ENCODE measurements at places on chromosomes 12 and 14.

GRCh38 chr12:46942579-46942978 is 116.8 kb upstream of the SLC38A4 start:
- no peak for DNase-seq

DNA sequence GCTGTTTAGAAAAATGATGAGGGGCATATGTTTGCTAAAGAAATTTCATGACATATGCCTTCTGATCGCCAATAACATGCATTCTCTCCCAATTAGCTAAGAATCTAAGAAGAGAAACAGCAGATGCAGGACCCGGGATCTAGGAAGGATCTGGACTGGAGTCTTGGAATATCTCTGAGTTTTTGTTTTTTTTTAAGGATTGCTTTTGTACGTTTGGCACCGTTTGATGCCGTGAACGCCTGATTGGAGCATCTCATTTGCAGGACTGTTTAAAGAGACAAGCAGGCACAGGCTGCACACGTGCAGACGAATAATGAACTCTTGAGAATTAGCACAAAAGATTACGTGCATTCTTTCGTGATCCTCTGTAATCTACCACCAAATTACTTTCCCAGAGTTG is 13.6 kb downstream of the EML1 start:
- no peak for DNase-seq

- DNase-seq, result no peak
Measured at GRCh38 chr12:3047961-3048360, 29.2 kb upstream of the TSPAN9 start.

DNA sequence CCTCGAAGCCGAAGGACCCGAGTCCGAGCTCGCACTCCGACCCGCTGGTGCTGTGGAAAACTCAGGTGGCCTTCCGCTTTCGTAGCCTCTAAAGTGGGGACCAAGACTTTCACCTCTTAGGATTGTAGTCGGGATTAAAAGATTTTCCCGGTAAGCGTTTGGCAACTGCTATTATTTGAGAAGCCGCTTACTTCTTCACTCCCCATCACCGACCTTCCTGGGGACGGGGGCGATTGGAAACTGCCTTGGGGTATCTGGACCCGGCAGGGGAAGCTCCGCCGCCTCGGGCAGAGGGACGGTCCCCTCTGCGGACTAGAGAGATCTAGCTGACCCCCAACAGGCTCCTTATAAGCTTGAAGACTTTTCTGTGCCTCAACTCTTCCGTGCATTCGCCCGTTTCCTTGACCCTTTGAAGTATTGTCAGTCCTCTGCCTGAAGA is 659 bp downstream of the TRAFD1 start:
- DNase-seq, result no peak

DNA sequence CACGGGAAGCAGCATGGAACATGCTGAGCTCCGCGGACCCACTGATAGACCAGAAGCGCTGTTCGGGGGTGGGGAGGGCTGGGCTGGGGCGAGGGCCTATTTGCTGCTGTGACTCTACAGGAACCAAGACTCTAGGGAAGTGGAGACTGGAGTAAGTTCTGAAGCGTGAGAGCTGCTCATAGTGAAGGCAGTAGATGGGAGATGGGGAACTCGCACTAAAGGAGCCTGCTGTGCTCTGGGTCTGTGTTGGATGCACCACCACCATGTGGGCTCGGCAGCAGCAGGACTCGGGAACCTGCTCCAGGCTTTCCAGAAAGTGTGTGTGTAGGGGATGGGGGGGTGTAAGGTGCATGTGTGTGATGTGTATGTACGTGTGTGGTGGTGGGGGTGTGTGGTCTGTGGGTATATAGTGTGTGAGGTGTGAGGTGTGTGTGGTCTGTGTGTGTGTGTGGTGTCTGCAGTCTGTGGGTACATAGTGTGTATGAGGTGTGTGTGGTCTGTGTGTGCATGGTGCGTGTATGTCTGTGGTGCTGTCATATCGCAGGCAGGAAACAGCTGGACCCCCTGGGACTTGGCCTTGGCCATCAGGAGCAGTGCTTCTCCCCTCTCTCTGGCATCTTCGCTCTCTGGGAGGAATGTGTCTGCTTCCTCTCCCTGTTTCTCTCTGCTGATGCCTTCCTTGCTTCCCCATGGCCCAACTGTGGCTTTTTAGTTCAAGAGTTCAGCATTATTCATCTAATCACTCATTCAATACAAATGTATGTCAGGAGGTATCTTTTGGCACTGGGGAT is 378.9 kb downstream of the FUT8 start:
- DNase-seq, result peak; percentile 44

DNA sequence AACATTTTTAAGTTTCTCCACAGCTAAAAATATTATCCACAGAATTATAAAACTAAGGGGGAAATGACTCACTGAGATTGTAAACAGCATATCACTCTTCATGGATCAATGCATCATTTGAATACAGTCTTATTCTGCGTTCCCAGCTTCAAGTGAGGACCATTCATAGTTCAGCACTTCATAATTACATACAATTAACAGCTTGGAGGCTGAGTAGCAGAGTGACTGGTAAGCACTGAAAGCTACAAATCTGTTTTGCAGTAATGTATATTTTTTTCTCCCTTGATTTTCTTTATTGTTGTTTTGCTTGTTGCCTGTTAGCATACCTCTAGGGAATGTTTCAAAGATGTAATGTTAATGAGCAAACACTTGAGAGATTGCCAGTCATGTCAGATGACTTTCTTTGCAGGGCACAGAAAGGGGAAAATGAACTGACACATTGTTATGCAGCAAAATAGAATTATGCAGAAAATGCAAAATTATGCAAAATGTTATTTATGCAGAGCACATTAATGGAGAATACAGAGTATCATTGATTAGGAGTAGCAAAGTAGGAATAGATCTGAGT is 138.6 kb downstream of the RPS29 start:
- peak; percentile 14 for DNase-seq

GRCh38 chr14:23896609-23897153 is 56.9 kb upstream of the DHRS4 start:
- no peak for DNase-seq

DNA sequence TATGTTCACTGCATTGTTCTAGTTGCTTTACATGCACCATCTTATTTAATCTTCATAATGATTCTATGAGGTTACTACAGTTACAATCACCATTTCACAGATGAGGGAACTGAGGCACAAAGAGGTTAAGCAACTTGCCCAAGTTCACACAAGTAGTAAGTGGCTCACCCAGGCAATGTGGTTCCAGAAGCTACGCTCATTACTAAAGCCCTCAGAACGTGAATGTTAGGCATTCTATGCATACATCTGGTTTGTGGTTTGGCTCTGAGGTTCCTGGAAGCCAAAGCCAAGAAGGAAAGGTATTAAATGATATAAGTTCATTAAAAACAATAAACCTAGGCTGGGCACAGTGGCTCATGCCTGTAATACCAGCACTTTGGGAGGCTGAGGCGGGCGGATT is 14.4 kb upstream of the VRTN start:
- DNase-seq, result peak; percentile 95

DNA sequence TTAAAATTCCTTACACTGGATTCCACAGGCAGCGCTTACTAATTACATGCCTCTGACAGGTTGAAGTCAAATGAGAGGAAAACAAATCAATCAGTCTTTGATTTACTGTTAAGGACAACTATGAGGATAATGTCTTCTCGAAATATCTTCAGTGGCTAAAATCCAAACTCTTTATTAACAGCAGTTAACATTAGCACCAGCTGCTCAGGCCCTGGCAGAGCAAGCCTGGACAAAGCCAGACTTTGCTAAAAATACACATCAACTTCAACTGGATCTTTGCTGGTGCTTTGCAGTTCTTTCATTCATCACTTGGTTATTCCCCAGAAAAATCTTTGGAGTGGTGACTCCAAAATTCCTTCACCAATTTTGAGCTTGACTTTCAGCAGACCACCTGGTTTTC is 98.7 kb downstream of the HECTD4 start:
- DNase-seq, result peak; percentile 16

DNA sequence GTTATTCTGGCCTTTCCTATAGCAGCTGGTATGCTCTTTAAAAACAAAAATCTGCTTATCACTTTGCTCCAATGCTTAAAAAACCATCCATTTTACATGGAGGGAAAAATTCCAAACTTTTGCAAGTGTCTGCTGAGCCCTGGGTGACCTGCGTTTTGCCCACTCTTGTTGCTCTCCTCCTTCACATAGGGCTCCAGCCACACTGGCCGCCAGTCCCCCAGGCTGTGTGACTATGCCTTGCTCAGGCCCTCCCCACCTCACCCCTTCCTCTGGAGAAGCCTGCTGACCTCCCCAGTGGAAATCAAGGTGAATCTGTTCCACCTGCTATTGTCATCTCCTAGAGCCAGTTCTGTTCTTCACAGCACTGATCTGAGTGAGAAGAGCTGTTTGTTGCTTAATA is 126.9 kb downstream of the SLC25A47 start:
- no peak for DNase-seq

GRCh38 chr12:26122681-26123481 is 2.0 kb downstream of the BHLHE41 start:
- DNase-seq, result peak; percentile 87

GRCh38 chr12:91937009-91937408 is 208.6 kb downstream of the BTG1 start:
- DNase-seq, result no peak

GRCh38 chr12:75613981-75614380 is 102.6 kb upstream of the KRR1 start:
- no peak for DNase-seq

DNA sequence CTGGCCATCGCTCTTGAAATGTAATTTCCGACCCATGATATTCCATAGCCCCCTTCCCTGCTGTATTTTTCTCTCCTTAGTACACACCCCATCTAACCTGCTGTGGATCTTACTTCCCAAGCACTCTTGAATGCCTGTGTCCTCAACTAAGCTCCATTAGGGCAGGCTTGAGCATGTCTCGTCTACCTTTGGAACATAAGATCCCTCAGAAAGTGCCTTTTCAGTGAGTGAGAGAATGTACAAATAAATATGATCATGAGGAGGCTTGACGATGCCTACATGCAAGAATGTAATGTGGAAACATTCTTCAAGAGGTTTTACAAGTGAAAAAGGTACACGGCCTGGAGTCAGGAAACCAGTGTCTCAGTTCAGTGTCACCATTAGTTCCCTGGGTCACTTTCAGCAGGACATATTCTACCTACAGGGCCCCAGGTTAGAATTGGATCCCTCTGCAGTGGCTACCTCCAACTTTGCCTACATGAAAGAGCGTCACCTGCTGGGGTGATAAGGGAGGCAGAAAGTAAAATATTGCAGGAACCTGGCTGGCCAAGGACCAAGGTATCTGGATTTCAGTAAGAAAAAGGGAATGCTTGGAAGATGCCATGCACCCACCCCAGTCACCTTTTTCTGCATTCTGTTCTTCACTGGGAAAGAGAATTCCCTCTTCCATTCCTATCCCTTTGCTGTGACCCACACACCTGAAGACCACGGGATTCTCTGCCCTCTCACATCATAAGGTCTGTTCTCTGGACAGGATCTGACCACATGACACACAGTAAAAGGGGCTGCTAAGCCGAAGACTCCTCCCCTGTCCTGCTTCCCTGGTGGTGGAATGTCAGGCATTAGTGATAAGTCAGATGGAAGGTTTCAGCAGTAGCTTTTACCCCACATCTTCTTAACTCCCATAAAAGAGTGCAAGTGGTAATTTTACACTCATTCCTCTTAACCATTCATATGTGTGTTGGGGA is 24.6 kb upstream of the SERPINA1 start:
- DNase-seq, result no peak

- peak; percentile 98 for DNase-seq
Measured at GRCh38 chr12:124512667-124513296, 54.6 kb downstream of the NCOR2 start.

DNA sequence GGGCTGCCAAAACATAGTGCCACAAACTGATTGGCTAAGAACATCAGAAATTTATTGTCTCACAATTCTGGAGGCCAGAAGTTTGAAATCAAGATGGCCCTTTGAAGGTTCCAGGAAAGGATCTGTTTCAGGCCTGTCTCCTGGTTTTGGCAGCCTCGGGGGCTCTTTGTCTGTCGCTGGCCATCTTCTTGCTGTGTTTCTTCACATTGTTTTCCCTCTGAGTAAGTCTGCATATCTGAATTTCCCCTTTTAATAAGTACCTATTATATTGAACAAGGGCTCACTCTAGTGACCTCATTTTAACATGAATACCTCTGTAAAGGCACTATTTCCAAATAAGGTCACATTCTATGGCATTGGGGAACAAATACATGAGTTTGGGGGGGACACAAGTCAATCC is 467.1 kb upstream of the MGAT4C start:
- no peak for DNase-seq

- peak; percentile 69 for DNase-seq
Measured at GRCh38 chr14:52060080-52060479, 8.8 kb downstream of the NID2 start.

DNA sequence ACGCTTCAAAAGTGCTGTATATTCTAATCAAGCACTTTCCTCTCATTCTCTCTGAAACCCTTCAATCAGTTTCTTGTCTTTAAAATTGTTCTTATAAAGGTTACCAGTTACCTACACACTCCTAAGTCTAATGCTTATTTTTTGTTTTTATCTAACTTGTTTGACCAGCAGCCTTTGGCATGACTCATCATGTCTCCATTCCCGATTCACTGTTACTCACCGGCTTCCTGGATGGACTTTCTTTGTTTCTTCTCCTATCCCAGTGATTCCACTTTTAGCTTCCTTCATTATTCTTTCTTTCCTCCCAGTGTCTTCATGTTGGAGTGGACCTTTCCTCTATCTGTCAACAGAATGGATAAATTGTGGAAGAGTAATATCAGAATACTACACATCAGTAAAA is 368.6 kb upstream of the CCDC196 start:
- peak; percentile 77 for DNase-seq

DNA sequence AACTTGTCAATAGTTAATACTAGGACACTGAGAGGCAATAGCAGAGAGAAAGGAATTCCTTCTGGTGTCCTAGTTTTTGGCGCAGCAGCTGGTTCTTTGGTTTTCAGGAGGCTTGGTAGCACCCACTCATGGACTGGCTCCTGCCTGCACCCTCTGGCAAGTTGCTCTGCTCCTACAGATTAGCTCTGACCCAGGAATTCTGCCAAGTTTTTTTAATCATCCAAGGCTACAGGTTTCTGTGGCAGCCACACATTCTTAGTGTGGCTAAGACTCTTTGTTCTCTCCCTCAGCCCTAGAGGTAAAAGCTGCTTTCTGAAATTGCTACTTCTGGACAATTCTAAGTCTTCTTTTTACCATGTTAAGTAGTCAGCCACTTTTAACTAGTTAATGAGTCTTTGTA is 72.0 kb upstream of the FKBP4 start:
- peak; percentile 63 for DNase-seq

DNA sequence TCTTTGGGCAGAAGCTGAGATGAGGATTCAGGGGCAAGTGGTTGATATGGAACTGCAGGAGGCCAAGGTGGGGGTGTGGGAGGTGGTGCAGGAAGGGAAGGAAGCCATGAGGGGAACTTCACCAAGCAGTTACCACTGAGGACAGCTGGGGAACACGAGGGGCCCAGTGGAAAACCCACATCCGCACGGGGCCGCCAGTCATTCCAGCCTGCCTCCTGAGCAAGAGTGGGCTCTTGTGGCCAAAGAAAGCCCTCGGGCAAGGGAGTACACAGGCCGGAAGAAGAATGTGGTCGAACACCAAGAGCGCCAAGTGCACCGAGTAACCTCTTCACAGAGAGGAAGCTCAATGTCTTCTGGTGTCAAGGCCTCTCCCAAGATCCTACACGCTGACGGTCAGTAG is 252.2 kb upstream of the FOXN3 start:
- no peak for DNase-seq

- DNase-seq, result peak; percentile 44
Measured at GRCh38 chr14:85764822-85765221, 234.9 kb downstream of the FLRT2 start.

- DNase-seq, result peak; percentile 56
Measured at GRCh38 chr14:52051871-52052270, 17.0 kb downstream of the NID2 start.

Data from astrocyte of the hippocampus (primary cell).